Fibroblast of skin of scalp (primary cell): ENCODE measurements at places on chromosomes 2 and 18.

GRCh38 chr2:27377618-27378095 lies 2.9 kb downstream of the ZNF513 start:
- DNase-seq = no peak

- DNase-seq = no peak
Measured at GRCh38 chr2:42842466-42842865, 50.1 kb upstream of the HAAO start.

GRCh38 chr2:223635080-223635479 lies 32.9 kb upstream of the SCG2 start:
- DNase-seq = peak; percentile 16

GRCh38 chr2:53549497-53549896 lies 218.1 kb upstream of the CHAC2 start:
- no peak for DNase-seq

- DNase-seq = no peak
Measured at GRCh38 chr2:216932113-216932862, 72.4 kb upstream of the TNP1 start.

DNA sequence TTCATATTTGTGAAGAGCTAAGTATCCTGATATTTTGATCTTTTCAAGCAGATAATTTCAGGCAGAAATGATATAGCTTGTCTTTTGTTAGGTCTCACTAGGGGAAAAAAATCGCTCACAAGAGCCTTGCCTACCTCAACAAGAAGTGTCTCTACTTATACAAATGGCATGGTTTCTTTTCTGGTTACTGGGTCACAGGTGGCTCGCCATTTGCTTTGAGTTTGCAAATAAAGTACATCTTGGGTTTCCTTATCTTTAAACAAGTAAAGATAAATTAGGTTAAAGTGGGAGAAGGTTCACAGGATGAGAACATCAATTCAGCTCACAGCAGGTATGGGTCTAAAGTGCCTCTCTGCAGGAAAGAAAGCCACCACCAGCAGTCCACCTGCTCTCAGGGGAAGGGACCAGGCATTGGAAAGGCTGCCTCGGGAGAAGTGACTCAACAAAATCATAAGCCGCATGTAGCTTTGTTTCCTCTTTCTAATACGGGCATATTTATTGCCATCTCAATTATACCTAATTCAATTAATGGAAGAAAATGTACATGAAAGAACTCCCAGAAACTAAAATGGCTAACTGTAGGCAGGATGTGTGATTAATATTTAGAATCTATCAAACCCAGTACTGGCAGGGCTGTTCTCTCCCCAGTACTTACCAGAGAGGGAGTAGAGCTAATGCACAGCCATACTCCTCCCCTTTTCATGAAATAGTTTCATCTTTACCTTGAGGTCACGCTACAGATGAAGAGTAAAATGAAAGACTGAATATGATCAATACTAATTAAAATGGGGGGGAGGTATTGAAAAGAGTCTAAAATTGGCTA lies 28.3 kb downstream of the CDC42EP3 start:
- DNase-seq = no peak

DNA sequence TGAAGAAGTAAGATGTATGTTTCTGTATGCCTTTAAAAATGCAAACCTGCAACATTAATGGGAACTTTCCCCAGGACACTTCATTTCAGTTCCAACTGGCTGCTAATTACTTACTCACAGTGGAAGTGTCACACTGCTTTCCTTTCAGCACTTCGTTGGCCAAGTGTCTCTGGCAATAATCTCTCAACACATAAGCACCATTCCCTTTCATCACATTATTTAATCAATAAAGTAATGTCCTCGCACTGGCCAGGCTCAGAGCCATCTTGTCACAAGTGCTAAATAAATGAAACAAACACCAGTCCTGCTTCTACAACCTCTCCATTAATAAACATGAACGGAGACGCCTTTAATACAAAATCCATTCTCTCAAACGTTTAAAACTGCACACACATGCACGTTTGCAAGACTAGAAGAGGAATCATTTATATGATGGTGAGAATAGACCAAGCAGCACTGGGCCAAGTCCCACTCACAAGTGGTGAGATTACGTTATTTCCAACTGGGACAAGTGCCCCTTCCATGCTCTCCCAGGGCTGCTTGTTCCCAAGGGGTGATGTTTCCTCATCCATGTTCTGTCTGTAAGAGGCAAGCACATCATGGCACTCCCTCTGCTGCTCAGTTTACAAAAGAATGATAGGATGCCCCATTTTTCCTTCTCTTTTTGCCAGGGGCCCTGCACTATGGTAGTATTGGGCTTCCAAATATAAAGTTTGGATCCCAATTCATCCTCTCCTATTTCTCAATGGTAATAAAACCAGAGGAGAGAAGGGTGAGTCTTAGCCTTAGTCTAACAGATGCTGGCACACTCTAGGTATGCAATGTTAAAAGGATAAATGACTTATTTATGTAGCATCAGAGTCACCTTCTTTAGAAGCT lies 56.8 kb upstream of the ETAA1 start:
- no peak for DNase-seq

DNA sequence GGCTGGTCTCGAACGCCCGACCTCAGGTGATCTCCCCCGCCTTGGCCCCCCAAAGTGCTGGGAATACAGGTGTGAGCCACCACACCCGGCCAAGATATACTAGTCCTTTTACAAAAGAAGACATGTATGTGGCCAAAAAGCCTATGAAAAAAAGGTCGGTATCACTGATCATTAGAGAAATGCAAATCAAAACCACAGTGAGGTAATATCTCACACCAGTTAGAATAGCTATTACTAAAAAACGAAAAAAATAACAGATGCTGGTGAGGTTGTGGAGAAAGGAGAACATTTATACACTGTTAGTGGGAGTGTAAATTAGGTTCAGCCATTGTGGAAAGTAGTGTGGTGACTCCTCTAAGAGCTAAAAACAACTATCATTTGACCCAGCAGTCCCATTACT lies 26.4 kb downstream of the KLHL23 start:
- DNase-seq = no peak
